ENCODE measurements at places on chromosomes 6 and 20.

- DNase-seq, result no peak
These were observed 613.7 kb upstream of the FLRT3 start for GRCh38 chr20:14951105-14951504.

- DNase-seq, result no peak
These were observed 4.5 kb upstream of the PTCRA start for GRCh38 chr6:42911171-42912021.

- no peak for DNase-seq
These were observed 16.2 kb upstream of the RALY start for GRCh38 chr20:33977535-33977934.

GRCh38 chr20:63750807-63751470 lies 11.4 kb downstream of the SLC2A4RG start:
- no peak for DNase-seq

GRCh38 chr20:61805365-61805764 lies 260.3 kb downstream of the TAF4 start:
- DNase-seq, result no peak

- no peak for DNase-seq
These were observed 216.4 kb upstream of the MCHR2 start for GRCh38 chr6:100210137-100211117.

GRCh38 chr20:9839626-9840025 lies 750 bp upstream of the PAK5 start:
- DNase-seq, result no peak

DNA sequence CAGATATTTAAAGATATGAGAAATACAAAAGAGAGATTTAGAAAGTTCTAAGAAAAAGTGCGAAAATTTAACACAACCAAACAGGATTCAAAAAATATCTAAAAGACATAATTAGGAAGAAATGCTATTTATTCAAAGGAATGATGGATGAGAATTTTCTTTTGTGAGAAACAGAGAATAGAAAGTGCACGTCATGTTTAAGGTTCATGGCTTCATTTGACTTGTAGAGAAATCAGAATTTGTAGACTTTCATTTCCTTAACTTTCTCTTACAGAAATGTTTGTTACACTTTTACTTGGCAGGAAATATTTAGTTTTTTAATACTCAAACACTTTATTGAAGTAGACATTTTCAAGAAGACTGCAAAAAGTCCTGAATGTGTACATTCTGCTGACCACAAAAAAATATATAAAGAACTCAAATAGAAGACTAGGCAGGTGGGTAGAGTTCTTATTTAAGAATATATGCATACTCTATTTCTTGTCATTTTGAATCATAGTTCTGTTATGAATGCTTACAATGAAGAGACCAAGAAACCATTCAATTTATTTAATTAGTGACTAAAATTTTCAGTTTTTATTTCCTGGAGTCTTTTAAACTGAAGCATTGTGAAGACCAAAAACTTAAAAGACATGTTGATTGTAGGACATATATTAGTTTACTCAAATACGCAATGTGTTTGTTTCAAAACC lies 710.5 kb upstream of the HS3ST5 start:
- no peak for DNase-seq

DNA sequence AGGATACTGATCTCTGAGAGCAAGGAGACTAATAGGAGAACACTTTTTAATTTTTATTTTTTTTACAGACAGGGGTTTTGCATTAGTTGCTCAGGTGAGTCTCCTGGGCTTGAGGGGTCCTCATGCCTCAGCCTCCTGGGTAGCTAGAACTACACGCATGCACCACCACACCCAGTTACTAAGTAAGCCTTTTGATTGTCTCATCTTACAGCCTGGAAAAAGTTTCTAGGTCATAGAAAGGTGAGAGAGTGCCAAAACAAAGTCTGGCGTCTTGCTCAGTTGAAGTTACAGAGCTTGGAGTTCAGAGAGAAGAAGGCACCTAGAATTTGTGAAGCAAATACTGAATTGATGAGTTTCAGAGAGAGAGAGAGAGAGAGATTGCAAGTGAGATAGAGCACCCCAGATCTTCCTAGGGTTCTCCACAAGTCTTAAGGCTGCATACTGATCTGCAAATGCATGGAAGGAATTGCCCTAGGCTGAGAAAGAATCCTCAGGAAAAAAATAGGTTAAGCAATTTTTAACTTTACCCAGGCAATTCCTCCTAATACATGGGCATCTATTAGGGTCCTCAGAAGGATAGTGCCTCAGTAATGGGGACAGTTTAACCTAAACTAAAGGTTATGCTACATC lies 37.6 kb upstream of the PHIP start:
- no peak for DNase-seq

Measured in pons (tissue), 1 donor.